Smooth muscle cell of the pulmonary artery (primary cell): ENCODE measurements at places on chromosomes 13 and 19. TPM values are rescaled to one million over a fixed set of nuclear protein-coding genes. Genes with fewer than 3 reads are reported as not detected.

Gene SLC7A10
- total RNA-seq = not detected in 2 replicates

Gene CACTIN
- 21.6 and 26.9 TPM in 2 replicates for total RNA-seq

Gene ZNF132
- total RNA-seq = 10.6 and 11.7 TPM in 2 replicates

Gene CEACAM6
- not detected in 2 replicates for total RNA-seq

Gene C5AR1
- 0.39 and 0.73 TPM in 2 replicates for total RNA-seq

Gene CGB8
- total RNA-seq = not detected in 2 replicates

Gene DOHH
- 9.4 and 14.8 TPM in 2 replicates for total RNA-seq

Gene DHDH
- 0.17 TPM in 1 of 2 replicates, not detected in the other for total RNA-seq

Gene NLRP11
- total RNA-seq = not detected in 2 replicates

Gene NALCN
- total RNA-seq = 16.3 and 26.6 TPM in 2 replicates

Gene DKKL1
- total RNA-seq = not detected in 2 replicates

Gene CASP14
- not detected in 2 replicates for total RNA-seq

Gene CPAMD8
- 0.20 and 1.6 TPM in 2 replicates for total RNA-seq

Gene IGFL4
- total RNA-seq = 0.13 TPM in 1 of 2 replicates, not detected in the other

Gene PSG11
- not detected in 2 replicates for total RNA-seq

Gene PRRG2
- total RNA-seq = 0.65 and 0.86 TPM in 2 replicates

Gene DPF1
- total RNA-seq = 1.0 and 1.6 TPM in 2 replicates

Gene DCT
- total RNA-seq = 0.17 and 0.20 TPM in 2 replicates

Gene VSTM2B
- total RNA-seq = not detected in 2 replicates

Gene RXFP2
- not detected in 2 replicates for total RNA-seq

Gene CEACAM8
- total RNA-seq = not detected in 2 replicates

Gene LHB
- not detected in 2 replicates for total RNA-seq

Gene TYROBP
- total RNA-seq = not detected in 2 replicates

Gene NOTCH3
- 243 and 493 TPM in 2 replicates for total RNA-seq

Gene KXD1
- total RNA-seq = 70.5 and 81.7 TPM in 2 replicates

Gene FGF22
- not detected in 2 replicates for total RNA-seq

Gene POU2F2
- total RNA-seq = 0.26 and 2.5 TPM in 2 replicates

Gene FLT1
- total RNA-seq = 3.2 and 3.8 TPM in 2 replicates

Gene LILRA1
- total RNA-seq = not detected in 2 replicates

Gene LRRC63
- 0.20 TPM in 1 of 2 replicates, not detected in the other for total RNA-seq

Gene KCTD15
- total RNA-seq = 41.4 and 65.2 TPM in 2 replicates

Gene SIGLEC10
- total RNA-seq = not detected in 2 replicates

Gene PTGIR
- total RNA-seq = 20.0 and 34.8 TPM in 2 replicates

Gene BABAM1
- 61.7 and 68.7 TPM in 2 replicates for total RNA-seq

Gene SIPA1L3
- 12.1 and 18.5 TPM in 2 replicates for total RNA-seq

Gene KCNC3
- 0.46 and 0.53 TPM in 2 replicates for total RNA-seq

Gene LGALS14
- total RNA-seq = not detected in 2 replicates
